CD4-positive, alpha-beta T cell (primary cell): ENCODE measurements at places on chromosomes 13 and 19.

- no peak overlapping the region for H3K4me3 ChIP-seq
- H3K36me3 ChIP-seq: no peaks in the 10 kb centered on the region
- peaks cover 29% of the 10 kb centered on the region for H3K27me3 ChIP-seq
- peaks cover 6% of the 10 kb centered on the region for H3K4me1 ChIP-seq
- no peak for DNase-seq
Observed at GRCh38 chr19:1704339-1704738, 49.0 kb upstream of the ONECUT3 start.

DNA sequence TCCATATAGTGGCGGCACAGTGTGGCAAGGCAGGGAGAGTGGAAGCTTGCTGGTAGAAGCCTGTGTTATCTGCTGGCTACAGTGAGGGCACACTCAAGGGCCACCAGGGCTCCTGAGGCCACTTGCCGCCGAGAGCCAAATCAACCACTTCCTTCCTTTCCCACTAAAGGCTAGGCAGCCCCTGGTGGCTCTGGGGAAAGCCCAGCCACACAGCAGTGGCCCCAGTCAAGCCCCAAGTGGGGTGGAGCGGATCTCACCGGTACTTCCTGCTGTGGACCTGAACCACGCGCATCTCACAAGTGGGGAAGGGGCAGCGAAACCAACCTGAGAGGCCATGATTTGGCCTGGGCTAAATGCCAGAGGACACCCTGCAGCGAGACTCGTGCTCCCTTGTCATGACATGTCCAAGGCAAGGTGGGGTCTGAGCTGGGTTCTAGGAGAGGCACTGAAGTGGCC, 21.9 kb upstream of the SLC35E1 start:
- H3K4me1 ChIP-seq: peaks cover 70% of the 10 kb centered on the region
- no peak for DNase-seq
- H3K27me3 ChIP-seq: no peaks in the 10 kb centered on the region
- peak overlapping the region; percentile 38 for H3K4me3 ChIP-seq
- no peaks in the 10 kb centered on the region for H3K36me3 ChIP-seq

GRCh38 chr19:38737281-38737865, 6.9 kb downstream of the CAPN12 start:
- peak overlapping the region; percentile 8 for H3K4me3 ChIP-seq
- H3K27ac ChIP-seq: no peak overlapping the region
- peaks cover 65% of the 10 kb centered on the region for H3K4me1 ChIP-seq
- no peaks in the 10 kb centered on the region for H3K36me3 ChIP-seq
- peak; percentile 49 for DNase-seq

DNA sequence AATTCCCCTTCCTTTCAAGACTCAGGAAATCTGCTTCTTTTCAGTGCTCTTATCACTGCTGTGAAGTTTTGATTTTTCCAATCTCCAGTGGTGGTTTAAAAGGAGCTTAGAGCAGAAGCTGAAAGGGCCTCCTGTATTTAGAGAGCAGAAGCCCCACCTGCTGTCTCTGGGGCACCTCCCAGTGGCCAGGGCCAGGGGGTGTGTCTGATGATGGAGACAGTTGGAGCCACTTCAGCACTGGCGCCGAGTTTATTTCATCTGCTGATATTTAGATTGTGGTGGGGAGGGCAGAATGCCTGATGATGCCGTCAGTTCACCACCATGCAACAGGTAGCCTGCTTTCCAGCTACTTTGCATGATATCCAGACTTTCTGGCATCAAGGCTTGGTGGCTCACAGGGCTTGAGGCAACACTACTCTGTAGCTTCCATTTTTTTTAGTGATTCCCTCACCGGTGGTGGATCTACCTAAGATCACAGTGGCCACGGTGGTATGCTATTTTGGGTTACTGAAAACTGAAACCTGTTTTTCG, 371.9 kb downstream of the KCNRG start:
- peaks cover 11% of the 10 kb centered on the region for H3K4me1 ChIP-seq
- H3K27ac ChIP-seq: no peak overlapping the region
- H3K27me3 ChIP-seq: no peaks in the 10 kb centered on the region

GRCh38 chr19:43620061-43621001, 902 bp upstream of the ZNF428 start:
- H3K27ac ChIP-seq: peak overlapping the region; percentile 92
- DNase-seq: no peak
- peaks cover 34% of the 10 kb centered on the region for H3K4me1 ChIP-seq

DNA sequence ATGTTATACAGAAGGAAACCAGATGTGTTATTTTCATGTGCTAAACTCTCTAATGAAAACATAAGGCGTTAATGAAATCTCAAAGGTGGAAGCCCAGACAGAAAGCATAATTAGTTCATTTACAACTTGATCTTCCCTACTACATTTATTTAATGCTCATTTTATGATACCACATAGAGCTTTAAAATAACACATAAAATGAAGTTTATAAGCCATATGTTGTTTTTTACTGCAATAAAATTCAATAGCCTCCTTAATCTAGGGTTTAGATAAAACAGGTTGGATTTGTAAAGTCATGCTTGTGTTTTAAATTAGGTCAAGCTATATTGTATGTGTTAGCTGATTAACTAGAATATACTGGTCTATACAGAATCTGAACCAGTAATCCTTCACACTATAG, 81.2 kb downstream of the TNFRSF19 start:
- H3K36me3 ChIP-seq: no peaks in the 10 kb centered on the region
- no peak overlapping the region for H3K27ac ChIP-seq
- no peak overlapping the region for H3K4me3 ChIP-seq
- peaks cover 5% of the 10 kb centered on the region for H3K4me1 ChIP-seq
- H3K27me3 ChIP-seq: peaks cover 6% of the 10 kb centered on the region

GRCh38 chr13:52797176-52797575, 51.3 kb downstream of the PCDH8 start:
- no peak overlapping the region for H3K27ac ChIP-seq
- no peak overlapping the region for H3K4me3 ChIP-seq
- no peaks in the 10 kb centered on the region for H3K36me3 ChIP-seq
- H3K4me1 ChIP-seq: no peaks in the 10 kb centered on the region
- H3K27me3 ChIP-seq: peaks cover 8% of the 10 kb centered on the region

- no peaks in the 10 kb centered on the region for H3K4me1 ChIP-seq
- no peak overlapping the region for H3K4me3 ChIP-seq
- no peaks in the 10 kb centered on the region for H3K27me3 ChIP-seq
- no peak for DNase-seq
- no peak overlapping the region for H3K27ac ChIP-seq
Observed at GRCh38 chr13:103898481-103898880, 832.3 kb upstream of the SLC10A2 start.

DNA sequence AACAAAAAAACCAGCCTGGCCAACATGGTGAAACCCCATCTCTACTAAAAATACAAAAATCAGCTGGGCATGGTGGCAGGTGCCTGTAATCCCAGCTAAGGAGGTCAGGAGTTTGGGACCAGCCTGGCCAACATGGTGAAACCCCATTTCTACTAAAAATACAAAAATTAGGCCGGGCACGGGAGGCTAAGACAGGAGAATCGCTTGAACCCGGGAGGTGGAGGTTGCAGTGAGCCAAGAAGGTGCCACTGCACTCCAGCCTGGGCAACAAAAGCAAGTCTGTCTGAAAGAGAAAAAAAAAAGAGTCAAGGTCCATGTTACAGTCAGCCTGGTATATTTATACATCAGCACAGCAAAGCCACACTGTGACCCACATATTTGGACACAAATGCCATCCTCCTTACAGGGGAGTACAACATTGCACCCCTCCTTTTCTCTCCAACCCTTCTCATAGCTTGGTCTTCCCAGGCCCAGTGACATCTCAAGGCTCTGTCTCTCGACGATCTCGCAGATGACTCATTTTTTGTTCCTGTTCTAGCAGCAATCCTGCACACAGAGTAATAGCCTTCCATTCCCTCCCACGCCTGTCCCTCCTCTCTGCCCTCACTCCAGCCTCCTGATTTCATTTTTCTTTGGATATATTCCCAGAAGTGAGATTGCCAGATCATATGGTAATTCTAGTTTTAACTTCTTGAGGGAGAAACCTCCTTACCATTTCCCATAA, 21.0 kb upstream of the DPP9 start:
- H3K36me3 ChIP-seq: no peaks in the 10 kb centered on the region
- no peak overlapping the region for H3K4me3 ChIP-seq
- H3K4me1 ChIP-seq: no peaks in the 10 kb centered on the region
- H3K27me3 ChIP-seq: peaks cover 2% of the 10 kb centered on the region

GRCh38 chr19:44803442-44804428, 5.2 kb upstream of the BCAM start:
- H3K4me3 ChIP-seq: no peak overlapping the region
- no peak overlapping the region for H3K27ac ChIP-seq
- peaks cover 7% of the 10 kb centered on the region for H3K27me3 ChIP-seq
- DNase-seq: no peak
- no peaks in the 10 kb centered on the region for H3K36me3 ChIP-seq

- DNase-seq: no peak
- H3K27me3 ChIP-seq: no peaks in the 10 kb centered on the region
- no peak overlapping the region for H3K27ac ChIP-seq
- no peak overlapping the region for H3K4me3 ChIP-seq
Observed at GRCh38 chr13:62209529-62209928, 793.9 kb upstream of the PCDH20 start.
